ENCODE measurements at places on chromosomes 7 and 10. TPM values are rescaled to one million over a fixed set of nuclear protein-coding genes. Genes with fewer than 3 reads are reported as not detected.

- DNase-seq: no peak
Observed at GRCh38 chr10:102310361-102311024, 65.2 kb downstream of the GBF1 start.

- no peak for DNase-seq
Observed at GRCh38 chr10:88172159-88172558, 308.7 kb downstream of the PTEN start.

DNA sequence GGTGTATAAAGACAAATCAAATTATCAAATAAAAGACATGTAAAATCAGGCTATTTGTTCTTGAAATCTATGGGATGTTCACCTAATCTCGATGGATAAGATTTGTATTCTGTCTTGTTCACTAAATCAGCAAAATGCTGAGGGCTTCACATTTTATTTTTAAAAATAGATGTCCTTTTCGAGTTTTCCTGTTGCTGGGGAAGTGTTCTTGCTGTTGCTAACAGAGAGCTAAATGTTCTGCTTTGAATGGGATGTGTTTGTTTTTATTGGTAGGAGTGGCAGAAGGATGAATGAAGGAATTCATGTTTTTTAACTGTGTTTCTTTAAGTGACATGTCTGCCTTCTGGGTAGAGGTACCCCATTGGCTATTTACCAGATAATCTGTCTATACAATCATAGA, 7.3 kb upstream of the SNX13 start:
- DNase-seq: no peak

DNA sequence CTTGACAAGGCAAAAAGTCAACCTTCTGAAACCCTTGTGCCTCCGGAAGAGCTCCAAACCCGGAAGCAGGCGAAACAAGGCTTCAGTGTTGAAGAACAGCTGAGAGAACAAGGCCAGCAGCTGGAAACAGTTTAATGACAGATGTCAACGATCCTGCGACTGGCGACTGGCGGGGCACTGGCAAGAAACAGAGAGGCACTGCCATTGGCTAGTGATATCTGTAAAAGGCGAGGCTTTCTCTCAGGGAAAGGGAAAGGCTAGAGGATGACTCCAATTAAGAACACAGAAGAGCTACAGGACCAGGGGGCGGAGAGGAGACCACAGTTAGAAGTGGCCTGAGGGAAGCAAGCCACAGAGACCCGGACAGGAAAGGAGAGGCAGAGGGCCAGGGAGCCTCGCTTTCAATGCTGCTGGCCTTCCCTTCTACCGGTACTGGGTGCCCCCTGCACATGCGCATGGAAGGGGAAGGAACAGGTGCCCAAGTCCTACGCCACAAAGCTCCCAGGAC, 19.4 kb downstream of the ITGB1 start:
- peak; percentile 39 for DNase-seq

GRCh38 chr10:56231436-56231835, 129.6 kb downstream of the ZWINT start:
- no peak for DNase-seq

- DNase-seq: no peak
Observed at GRCh38 chr7:92785923-92786322, 50.5 kb downstream of the CDK6 start.

- DNase-seq: peak; percentile 35
Observed at GRCh38 chr7:95527033-95527775, 41.5 kb downstream of the ASB4 start.

- DNase-seq: no peak
Observed at GRCh38 chr7:69880840-69881239, 282.6 kb downstream of the AUTS2 start.

DNA sequence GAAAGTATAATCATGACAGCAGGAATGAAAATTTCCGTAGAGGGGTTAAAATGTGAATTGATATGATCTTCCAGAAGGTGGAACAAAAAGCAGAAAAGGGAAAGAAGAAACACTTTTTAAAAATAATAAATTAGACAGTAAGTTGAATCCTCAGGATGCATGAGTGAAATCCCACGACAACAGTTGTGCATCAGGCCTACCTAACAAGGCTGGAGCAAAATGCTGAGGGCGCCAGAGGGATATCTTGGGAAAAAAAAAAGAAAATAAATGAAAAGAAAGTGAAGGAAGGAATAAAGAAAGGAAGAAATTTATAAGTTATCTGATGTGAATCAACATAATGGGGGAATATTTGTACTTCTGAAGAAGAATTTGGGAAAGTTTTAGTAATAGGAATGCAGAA, 13.0 kb upstream of the HUS1 start:
- DNase-seq: no peak

Gene DUS4L
- total RNA-seq: 6.6 TPM

Gene FBXO24
- total RNA-seq: 0.77 TPM

Data from left ventricle myocardium superior (tissue), 1 donor.